ENCODE measurements at places on chromosomes 3 and 15. TPM values are rescaled to one million over a fixed set of nuclear protein-coding genes. Genes with fewer than 3 reads are reported as not detected.
A peak's percentile ranks its signal among the peaks of the same experiment; 100 is the strongest.

GRCh38 chr3:155664925-155665695 is 79.8 kb downstream of the PLCH1 start:
- DNase-seq, result peak; percentile 12

Gene ADGRG7
- total RNA-seq, result not detected

- DNase-seq, result peak; percentile 91
Observed at GRCh38 chr15:69523010-69524001, 70.7 kb downstream of the RPLP1 start.

Gene SSUH2
- 0.37 TPM for total RNA-seq

- peak; percentile 46 for DNase-seq
Observed at GRCh38 chr3:184584464-184584891, 22.9 kb downstream of the EPHB3 start.

Gene PROS1
- total RNA-seq, result 11.9 TPM

Gene AADAC
- not detected for total RNA-seq

Gene CILP
- 0.22 TPM for total RNA-seq
